ENCODE measurements at places on chromosomes 12 and 14.

DNA sequence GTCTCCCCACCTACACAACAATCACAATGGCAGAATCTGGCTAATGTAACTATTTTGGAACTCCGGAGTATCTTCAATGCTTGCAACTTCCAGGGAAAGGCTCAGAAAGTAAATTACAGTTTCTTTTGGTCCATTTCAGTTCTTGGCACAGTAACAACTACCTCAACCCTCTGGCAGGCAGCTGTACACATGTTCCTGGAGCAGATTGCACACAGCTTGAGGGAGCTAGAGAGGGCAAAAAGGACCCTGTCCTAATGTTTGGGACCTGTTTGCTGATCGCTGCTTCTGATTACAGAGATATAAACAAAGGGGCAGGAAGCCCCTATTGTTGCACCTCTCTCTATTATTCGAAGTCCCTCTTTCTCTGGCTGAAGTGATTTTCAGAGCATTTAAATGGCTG is 35.2 kb upstream of the SLC38A1 start:
- DNase-seq: no peak

- no peak for DNase-seq
These were observed at the start of gene SLC25A21 for GRCh38 chr14:37172024-37172869. Gene SLC25A21 (minus strand): TSS chr14:37172606.

- no peak for DNase-seq
These were observed 10.6 kb upstream of the PYGL start for GRCh38 chr14:50954811-50955372.

GRCh38 chr14:44428231-44428945 is 78.7 kb downstream of the FSCB start:
- DNase-seq: no peak

DNA sequence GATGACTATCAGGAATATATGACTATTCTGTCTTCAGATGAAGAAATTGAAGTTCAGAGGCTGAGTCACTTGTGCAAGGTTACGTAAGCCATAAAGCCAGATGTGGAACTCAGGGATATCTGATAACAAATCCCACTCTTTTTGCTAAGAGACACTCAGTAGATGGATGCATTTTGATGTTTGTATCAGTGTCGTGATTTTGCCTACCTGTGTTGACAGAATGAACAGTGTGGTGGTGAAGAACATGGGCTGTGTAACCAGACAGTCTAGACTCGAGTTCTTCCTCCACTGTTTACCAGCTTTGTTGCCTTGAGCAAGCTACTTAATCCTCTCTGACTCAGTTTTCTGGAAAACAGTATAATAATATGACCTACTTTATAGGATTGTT is 93.9 kb downstream of the DAAM1 start:
- no peak for DNase-seq

- DNase-seq: no peak
These were observed 864.6 kb upstream of the SEL1L start for GRCh38 chr14:82398256-82398655.

Data from stimulated activated CD8-positive, alpha-beta memory T cell treated with anti-CD3 and anti-CD28 coated beads, Interleukin-15, amount 100 ng/mL, for 48 hours (primary cell).